ENCODE measurements at places on chromosomes 5 and 9.

- DNase-seq = no peak
Observed at GRCh38 chr5:163245584-163245983, 191.8 kb upstream of the CCNG1 start.

- DNase-seq = no peak
Observed at GRCh38 chr9:127393645-127394044, 3.3 kb upstream of the SLC2A8 start.

GRCh38 chr5:104326966-104327365 is 764.4 kb upstream of the NUDT12 start:
- DNase-seq = no peak

DNA sequence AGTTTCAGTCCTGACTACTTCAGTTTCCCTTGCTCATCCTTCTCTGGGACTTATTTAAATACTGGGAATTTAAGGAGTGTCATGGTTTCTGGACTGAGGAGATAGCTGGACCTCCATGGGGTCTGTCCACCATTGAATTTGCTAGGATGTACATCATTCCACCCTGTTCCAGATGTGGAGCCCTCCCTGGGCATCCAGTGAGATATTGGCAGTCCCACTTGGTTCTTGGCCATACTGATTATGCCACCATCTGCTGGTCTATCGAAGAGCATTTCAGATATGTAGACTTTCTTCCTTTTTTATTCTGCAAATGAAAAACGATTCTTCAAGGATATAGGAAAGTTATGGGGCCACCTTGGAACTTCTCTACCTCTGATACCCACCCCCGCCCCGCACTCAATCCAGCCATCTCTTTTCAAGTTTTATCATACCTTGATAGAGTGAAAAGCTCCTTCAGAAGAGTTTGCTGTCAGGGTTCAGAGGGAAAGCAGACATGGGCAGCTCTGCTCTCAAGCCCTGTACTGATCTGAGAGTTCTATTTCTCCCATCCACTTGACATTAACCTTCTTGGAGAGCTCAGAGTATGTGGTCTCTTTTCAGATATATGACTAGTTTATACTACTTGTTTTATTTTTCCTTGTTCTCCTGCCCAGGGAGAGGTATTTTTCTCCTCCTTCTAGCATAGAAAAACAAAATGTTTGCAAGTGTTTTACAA is 490.7 kb upstream of the SGCD start:
- DNase-seq = no peak

DNA sequence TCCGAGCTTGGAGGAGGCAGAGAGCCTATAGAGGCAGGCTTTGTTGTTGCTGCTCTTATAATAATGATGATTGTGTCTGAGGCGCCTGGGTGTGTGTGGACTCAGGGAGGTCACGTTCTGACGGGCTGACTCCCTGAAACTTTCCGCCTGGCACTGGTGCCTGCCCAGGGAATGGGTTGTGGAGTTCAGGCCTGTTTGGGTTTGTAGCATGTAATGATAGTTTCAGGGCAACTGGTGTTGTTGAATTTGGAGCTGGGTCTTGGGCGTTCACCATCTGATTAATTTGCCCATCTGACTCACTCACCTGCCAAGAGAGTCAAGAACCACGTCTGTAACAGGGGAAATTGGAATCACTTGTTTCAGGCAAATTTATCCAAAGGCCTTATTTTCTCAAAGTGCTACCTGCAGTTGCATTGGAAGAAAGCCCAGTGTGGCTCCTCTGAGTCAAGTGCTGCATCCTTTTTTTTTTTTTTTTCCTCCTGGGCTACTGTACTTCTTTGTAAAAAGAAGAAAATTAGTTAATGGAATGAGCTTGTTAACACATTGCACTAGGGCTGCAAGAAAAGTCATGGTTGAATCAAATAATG is 386.5 kb downstream of the GADD45G start:
- no peak for DNase-seq

DNA sequence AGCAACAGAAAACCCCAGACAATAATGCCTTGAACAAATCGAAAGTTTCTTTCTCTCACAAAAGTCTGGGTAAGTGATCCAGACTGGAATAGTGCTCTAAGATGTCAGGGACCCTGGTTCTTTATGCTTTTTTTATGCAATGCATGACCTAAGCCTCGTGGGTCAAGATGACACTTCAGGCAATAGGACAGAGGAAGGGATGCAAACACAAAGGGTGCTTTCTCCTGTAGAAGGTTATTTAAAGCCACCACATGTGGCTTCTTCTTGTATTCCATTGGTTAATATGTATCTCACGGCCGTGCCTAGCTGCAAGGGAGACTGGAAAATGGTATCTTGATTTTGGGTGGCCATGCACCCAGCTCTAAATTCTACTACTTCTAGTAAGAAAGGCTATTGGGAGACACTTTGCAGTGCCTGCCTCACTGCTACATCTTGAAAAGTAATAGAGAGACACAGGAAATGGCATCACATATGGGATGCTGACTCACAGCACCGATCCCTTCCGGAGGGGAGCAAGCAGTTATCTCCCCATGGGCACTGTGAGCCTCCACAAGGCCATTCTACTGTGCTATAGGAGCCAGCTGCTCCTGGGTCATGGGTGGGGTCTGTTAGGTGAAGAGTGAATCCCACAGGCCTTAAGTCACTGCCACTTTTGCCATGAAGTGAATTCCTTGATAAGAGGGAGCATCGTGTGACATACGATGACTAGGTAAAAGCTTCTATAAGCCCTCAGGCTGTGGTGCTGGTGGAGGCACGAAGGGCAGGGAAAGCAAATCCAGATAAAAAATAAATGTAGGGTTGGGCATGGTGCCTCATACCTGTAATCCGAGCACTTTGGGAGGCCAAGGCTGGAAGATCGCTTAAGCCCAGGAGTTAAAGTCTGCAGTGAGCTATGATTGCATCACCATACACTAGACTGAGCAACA is 32.5 kb upstream of the RAB14 start:
- DNase-seq = no peak

GRCh38 chr9:116673375-116673774 is 13.7 kb upstream of the TRIM32 start:
- no peak for DNase-seq

All from WTC11 (cell line).